ENCODE measurements at places on chromosomes 3 and 15.
A peak's percentile ranks its signal among the peaks of the same experiment; 100 is the strongest.

GRCh38 chr3:15089201-15089600 is 9.7 kb downstream of the RBSN start:
- DNase-seq, result no peak

DNA sequence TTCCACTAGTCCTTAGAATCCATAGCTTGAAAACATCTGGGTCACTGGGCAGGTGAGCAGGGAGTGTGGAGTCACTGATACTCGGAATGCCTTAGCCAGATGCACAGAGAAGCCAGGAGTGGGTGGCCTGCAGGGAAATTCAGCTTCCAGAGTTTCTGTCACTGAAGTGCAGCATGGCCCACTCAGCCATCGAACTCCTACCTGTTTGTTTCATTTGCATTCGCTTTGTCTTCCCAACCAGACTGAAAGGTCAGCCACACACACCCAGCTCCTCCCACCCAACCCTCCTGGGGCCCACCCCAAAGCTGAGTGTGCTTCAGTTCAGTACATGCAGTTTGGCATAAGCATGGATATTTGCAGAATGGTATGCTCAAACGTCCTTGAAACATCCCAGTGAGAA is 124.5 kb upstream of the ATP10A start:
- no peak for DNase-seq

DNA sequence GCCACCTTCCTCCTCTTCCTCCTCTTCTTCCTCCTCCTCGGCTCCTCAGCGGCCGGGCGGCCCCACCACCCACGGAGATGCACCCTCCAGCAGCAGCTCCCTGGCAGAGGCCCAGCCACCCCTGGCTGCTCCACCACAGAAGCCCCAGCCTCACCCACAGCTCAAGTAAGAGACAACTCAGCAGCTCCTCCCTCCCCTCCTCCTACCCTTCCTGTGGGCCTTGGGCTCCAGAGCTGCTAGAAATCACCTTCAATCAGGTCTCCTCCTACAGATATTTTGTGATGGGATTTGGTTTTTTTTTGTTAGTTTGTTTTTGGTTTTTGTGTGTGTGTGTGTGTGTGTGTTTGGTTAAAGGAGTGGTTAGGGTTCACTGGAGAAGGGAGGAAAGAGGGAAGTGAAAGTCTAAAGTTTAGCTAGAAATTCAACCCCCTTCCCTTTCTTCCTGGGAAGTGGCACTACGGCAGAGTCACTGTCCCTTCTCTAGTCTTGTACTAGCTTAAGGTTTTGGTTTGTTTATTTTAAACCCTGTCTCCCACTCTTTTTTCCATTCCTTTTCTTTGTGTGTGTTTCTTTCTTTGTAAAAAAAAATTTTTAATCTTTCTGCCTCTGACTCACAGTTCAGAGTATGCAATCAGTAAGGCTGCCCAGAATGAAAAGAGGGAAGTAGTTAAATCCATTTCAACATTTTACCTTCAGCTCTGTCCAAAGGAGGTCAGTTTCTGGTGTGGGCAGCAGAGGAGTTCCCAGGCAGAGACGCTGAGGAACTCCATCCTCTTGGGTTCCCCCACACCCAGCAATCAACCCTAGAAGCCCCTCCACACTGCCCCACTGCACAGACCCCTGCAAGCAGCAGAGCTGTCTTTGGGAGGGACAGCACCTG is 29.0 kb upstream of the TIMP4 start:
- DNase-seq, result peak; percentile 50

DNA sequence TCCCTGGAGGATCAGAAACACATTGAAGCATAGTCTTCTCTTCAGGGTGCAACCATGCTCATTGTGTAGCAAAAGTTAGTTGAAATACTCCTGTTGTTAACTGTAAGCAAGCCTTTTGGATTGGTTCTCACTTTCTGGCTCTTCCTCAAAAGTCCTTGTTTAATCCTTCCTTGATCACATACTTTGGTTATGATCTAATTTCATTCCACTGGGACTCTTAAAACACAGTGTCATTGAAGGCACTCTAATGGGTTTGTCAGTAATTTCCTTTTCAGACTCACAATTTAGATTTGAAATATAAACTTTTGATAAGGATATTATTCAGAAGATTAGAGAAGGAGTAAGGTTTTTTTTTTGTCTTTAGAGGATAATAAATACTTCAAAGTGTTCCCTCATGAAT is 451.7 kb upstream of the SGO1 start:
- DNase-seq, result no peak

DNA sequence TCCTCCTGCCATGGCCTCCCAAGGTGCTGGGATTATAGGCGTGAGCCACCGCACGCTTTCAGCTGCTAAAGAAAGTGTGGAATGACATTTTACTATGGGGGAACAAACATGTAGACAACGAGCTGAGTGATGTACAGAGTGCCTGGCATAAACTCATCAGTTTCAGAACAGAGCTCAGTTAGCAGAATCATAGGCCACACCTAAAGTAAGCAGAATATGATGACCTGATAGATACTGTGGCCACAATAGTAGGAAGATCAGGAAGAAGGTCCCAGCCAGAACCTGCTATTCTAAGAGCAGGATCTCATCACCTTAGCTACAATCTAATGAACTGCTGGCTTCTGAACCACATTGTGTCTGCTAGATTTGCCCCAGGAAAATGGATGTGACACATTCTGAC is 158.3 kb downstream of the TPRG1 start:
- no peak for DNase-seq

DNA sequence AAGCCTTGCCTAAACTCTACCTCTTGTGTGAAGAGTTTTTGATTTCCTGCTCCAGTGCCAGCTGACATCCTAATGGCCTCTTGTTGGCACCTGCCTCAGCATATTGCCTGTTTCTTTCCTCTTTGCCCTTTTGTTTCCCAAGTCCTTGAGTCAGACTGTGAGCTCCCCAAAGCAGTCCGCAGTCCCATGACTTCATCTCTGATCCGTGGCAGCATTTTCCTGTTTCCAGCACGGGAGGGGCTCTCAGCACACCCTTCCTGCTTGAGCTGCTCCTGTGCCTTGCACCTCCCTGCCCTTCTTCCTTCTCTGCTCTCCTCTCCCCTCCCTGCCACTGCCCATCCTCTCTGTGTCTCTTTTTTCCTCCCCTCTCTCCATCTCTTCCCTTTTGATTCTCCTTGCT is 179.6 kb downstream of the EPHB1 start:
- DNase-seq, result no peak

All from RCC 7860 (cell line).